Activated T-helper 1 cell treated with anti-CD3 and anti-CD28 coated beads, Interleukin-12 subunit alpha, Interleukin-12 subunit beta, Interleukin-2, Interleukin-4 antibody, amounts not matched to agents 30 ng/mL and 10 ng/mL and 1 ng/mL, durations not matched to agents 14 hours and 24 hours and 36 hours (primary cell): ENCODE measurements at places on chromosomes 1 and 21. TPM values are rescaled to one million over a fixed set of nuclear protein-coding genes. Genes with fewer than 3 reads are reported as not detected.
A peak's percentile ranks its signal among the peaks of the same experiment; 100 is the strongest.

- H3K27me3 ChIP-seq = peaks cover 6% of the 10 kb centered on the region
- no peak overlapping the region for H3K27ac ChIP-seq
- no peak for DNase-seq
Observed at GRCh38 chr1:4021136-4021973, 121.3 kb upstream of the C1orf174 start.

- no peak for DNase-seq
- no peak overlapping the region for H3K4me3 ChIP-seq
- no peaks in the 10 kb centered on the region for H3K27me3 ChIP-seq
- H3K36me3 ChIP-seq = no peaks in the 10 kb centered on the region
- no peak overlapping the region for H3K27ac ChIP-seq
Observed at GRCh38 chr1:21869620-21870121, 57.6 kb downstream of the LDLRAD2 start.

DNA sequence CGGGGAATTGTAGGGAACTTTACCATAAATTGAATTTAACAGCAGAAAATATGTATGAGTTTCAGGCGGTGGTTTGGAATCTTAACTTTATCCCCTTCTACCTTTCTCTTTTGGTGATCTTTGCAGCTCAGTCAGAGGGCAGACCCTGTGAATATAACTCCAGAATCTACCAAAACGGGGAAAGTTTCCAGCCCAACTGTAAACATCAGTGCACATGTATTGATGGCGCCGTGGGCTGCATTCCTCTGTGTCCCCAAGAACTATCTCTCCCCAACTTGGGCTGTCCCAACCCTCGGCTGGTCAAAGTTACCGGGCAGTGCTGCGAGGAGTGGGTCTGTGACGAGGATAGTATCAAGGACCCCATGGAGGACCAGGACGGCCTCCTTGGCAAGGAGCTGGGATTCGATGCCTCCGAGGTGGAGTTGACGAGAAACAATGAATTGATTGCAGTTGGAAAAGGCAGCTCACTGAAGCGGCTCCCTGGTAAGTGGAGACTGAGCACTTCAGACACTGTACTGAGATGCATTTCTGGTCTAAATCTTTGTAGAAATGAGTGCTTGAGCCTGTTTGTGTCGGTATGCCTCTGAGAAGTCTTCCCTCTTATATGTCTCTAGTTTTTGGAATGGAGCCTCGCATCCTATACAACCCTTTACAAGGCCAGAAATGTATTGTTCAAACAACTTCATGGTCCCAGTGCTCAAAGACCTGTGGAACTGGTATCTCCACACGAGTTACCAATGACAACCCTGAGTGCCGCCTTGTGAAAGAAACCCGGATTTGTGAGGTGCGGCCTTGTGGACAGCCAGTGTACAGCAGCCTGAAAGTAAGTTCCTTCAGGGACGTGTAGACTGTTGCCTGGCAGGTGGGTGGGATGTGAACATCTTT is 1.5 kb downstream of the CCN1 start:
- no peak for DNase-seq
- no peaks in the 10 kb centered on the region for H3K36me3 ChIP-seq
- H3K27ac ChIP-seq = no peak overlapping the region
- peaks cover 29% of the 10 kb centered on the region for H3K4me1 ChIP-seq
- H3K27me3 ChIP-seq = peaks cover 69% of the 10 kb centered on the region

DNA sequence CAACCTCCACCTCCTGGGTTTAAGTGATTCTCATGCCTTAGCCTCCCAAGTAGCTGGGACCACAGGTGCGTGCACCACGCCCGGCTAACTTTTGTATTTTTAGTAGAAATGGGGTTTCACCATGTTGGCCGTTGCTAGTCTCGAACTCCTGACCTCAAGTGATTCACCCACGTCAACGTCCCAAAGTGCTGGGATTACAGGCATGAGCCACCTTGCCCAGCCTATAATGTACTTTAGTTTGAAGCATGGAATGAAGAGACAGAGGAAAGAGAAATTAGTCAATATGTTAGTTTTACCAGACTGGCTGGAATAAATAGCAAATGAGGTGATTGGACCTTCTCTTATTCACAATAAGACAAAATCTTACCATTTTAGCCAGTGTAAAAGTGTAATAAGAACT is 89.0 kb downstream of the GTF2B start:
- H3K4me3 ChIP-seq = no peak overlapping the region
- H3K36me3 ChIP-seq = peaks cover 30% of the 10 kb centered on the region
- DNase-seq = no peak
- peaks cover 14% of the 10 kb centered on the region for H3K4me1 ChIP-seq
- no peaks in the 10 kb centered on the region for H3K27me3 ChIP-seq

DNA sequence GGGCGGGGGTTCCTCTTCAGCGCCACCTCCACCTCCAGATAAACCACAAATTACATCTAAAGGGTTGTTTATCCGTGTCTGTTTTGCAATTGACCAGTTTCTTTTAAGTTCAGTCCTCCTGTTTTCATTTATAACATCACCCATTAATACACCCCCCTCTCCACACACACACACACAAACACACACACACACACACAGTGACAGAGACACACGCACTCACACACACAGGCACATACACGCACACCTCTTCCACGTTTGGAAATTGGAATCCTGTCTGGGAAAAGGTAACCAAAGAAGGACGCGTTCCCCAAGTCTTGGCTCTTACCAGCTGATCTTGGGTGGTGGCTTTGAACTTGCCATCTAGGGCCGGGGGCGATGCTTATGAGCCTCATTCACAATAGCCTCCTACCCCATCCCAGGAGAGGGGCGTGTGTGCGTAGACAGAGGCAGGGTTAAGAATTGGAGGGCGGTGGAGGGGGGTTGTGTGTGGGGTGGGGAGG is 442 bp upstream of the CSMD2 start:
- no peaks in the 10 kb centered on the region for H3K36me3 ChIP-seq
- no peak overlapping the region for H3K4me3 ChIP-seq
- H3K27ac ChIP-seq = peak overlapping the region; percentile 53
- no peak for DNase-seq

- no peak for DNase-seq
- H3K27ac ChIP-seq = no peak overlapping the region
- peaks cover 13% of the 10 kb centered on the region for H3K36me3 ChIP-seq
- H3K4me3 ChIP-seq = no peak overlapping the region
Observed at GRCh38 chr21:37447288-37447936, 80.8 kb downstream of the DYRK1A start.

- no peaks in the 10 kb centered on the region for H3K4me1 ChIP-seq
- no peak overlapping the region for H3K4me3 ChIP-seq
- H3K27me3 ChIP-seq = peaks cover 3% of the 10 kb centered on the region
- DNase-seq = no peak
- H3K36me3 ChIP-seq = no peaks in the 10 kb centered on the region
Observed at GRCh38 chr1:75901371-75901770, 30.8 kb downstream of the ASB17 start.

GRCh38 chr1:227559926-227560325 is 3.4 kb upstream of the ZNF678 start:
- DNase-seq = no peak
- H3K27ac ChIP-seq = no peak overlapping the region
- peaks cover 9% of the 10 kb centered on the region for H3K36me3 ChIP-seq

HFM1 gene
- total RNA-seq = not detected in 2 replicates

GPR25 gene
- total RNA-seq = not detected in 2 replicates

CD244 gene
- total RNA-seq = 0.13 TPM in 1 of 2 replicates, not detected in the other
